Smooth muscle cell of the brain vasculature (primary cell): ENCODE measurements at places on chromosomes 1 and 21.

DNA sequence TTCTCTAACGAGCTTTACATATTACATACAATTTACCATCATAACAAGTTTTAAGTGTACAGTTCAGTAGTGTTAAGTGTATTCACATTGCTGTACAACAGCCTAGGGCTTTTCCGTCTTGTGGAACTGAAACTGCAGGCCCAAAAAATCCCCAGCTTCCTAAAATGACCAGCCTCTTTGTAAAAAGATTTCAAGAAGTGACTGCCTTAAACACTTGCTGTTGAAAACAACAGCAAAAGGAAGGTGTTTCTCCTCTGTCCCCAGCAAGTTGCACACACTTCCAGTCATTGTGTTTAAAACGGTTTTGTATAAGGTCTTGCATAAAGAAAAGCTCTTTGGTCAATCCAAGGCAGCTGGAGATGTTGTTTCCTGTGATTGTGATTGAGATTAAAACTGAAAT, 16.0 kb upstream of the GBP1 start:
- no peak for DNase-seq

DNA sequence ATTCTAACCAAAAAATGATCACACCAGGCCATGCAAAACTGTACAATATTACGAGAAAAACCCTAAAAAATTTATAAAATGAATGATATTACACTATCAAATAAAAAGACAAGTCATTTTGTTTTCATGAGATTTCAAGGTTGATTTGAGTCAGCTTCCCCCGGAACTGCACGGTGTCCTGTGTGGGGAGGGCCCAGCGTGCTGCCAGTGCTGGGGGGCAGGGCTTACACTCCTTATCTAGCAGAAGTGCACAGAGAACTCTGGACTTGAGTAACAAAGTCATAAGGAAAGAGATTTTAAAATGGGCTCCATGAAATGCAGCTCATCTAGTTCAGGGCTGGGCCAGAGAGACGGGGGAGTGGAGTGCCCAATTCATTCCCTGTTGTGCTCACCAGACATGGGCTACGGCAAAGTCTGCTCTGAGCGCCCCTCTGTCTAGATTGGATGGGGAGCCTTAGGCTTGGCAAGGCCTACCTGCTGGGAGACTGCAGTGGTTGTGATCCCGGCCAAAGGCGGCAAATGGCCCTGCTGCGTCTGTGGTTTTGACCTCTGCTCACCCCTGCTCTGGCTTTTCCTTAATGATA, 50.1 kb downstream of the COQ8A start:
- no peak for DNase-seq

DNA sequence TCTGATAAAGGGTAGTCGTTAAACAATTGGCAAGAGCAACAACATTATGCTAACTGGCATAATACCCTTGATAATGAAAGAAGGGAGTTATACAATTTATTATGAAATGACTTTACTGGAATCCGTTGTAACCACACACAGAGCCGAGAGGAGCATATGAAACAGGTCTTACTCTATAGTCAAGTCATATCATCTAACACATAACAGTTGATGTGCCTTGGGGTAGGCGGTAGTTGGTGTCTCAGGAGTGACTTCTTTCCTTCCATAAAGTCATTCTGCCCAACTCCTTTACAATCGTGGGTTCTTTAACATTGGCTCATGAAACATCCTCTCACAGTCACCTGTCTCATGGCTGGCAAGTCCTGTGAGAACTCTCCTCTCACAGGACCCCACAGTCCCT, 225.2 kb downstream of the LTN1 start:
- DNase-seq = no peak

- DNase-seq = no peak
Observed at GRCh38 chr1:32816676-32817158, 441 bp downstream of the YARS1 start.

- no peak for DNase-seq
Observed at GRCh38 chr1:209328196-209328595, 255.3 kb upstream of the CAMK1G start.

DNA sequence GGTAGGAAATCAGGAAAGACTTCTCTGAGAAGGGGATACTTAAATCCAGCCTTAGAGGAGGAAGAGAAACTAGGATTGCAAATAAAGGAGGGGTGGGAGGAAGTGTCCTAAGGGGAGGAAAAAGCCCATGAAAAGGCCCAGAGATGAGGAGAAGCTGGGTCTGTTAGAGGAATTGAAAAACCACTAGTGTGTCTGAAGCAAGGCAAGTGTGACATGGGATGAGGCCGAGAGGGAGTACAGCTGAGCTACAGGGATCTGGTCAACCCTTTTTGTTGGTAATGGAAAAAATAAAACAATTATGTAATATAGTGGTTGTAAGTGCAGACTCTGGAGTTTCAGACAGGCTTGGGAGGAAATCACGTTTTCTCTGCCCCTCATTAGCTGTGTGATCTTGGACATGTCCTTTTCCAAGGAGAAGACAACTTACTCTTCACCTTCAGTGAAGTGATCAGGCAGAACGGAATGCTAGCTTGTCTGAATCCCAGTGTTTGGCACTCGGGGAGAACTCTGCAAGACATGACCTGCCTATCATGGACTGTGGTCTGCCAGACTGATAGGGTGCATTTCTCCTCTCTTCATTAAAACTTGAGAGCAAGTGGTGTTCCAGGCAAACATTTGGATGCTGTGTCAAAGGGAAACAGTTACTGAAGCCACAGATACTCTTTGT, 7.4 kb upstream of the S100A10 start:
- no peak for DNase-seq

DNA sequence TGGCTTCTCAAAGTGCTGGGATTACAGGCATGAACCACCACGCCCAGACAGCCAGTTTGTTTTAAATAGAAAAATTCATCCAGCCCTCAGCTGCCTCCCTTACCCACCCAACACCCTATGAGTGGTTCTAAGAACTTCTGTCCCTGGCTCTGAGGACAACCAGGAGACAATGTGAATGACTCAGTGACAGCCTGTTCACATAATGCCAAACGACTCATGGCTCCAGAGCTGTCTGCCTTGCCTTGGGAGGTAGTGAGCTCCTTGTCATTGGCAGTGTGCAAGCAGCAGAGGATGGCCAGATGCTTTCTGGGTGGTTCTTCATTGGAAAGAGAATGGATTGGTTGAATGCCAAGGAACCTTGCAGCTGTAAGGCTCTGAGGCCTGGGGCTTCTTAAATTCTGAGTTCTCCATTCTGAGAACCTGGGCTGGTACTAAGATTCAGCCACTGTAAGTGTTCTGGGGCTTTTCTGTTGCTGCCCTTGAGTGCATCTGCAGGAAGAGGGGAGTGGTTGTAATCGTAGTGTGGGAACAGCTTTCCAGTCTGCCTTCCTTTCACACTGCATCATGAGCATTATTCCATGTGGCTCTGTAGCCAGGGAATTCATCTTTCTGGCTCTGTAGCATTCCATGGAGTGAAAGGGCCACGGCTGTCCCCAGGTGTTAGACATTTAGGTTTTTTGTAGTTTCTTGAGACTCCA, 5.8 kb downstream of the SERINC2 start:
- no peak for DNase-seq

GRCh38 chr1:43232482-43232881, 37.3 kb upstream of the TMEM125 start:
- DNase-seq = peak; percentile 3
